ENCODE measurements at places on chromosomes 1 and 21.

DNA sequence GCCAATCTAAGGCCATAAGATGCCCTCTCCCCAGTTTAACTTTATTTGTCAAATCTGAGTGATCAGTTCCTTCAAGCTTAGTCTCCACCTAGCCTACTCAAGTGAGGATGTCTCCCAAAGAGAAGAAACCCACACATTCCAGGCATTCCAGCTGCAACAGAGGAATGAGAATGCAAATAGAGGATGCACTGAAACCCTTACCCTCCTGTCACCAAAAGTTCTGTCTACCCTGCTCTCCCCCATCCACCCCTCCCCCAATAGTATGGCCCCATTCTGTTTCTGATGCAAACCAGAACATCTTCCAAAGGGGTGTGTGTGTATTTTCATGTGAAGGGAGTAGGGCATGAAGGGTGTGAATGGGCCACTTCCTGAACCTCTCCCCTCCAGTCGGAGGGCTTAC, 3.0 kb downstream of the DUSP23 start:
- DNase-seq = no peak

- DNase-seq = no peak
Observed at GRCh38 chr1:108009603-108010195, 44.7 kb upstream of the VAV3 start.

DNA sequence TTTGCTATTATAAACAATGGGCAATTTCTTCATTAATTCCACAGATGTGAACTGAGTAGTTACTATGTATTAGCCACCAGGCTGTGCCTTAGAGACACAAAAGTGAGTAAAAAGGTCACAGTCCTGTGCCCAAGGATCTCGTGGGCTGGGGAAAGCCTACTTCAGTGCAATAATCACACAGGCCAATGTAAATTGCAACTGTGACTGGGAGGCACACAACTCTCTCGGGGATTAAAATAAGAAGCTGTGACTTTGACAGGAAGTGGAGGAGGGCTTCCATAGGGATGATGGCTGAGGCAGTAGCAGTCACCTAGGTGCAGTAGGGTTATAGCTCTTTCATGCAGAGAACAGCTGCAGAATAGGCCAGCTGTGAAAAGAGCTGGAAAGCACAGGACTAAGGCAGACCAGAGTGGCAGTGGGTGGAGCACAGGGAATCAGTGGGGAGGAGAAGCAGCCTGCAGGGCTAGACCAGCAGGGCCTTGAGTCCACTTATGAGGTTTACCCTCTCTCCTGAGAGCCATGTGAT, 121.9 kb downstream of the MAB21L3 start:
- DNase-seq = peak; percentile 31

DNA sequence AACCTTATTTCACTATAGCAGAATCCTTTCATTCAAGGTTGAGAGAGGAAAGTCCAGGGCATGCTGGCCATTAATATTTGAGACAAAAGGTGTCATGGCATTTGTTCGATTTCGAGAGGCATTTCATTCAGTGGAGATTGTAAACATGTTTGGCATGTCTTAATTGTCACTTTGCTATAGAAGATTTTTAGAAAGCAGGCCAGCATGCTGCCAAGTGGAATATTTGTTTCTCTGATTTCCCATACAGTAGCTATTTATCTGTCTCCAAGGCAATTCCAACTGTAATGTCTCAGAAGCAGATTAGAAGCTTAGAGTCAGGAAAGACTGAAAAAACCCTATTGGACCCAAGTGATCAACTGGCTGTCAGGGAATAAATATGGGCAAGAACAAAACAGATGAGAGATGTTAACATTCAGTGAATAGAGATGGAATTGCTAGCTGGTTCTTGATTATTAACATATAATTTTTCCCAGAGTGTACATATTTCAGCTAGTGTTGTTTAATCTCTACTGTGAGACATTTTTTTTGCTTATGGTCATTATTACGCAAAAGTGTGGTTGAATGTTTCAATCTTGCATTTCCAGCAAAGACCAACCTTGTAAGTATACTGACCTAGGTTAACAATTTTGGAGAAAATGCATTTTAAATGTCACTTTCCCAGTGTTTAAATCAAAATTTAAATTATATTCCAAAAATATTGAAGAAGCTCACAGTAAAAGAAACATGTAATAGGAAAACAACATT, 174.6 kb downstream of the KCNK2 start:
- DNase-seq = no peak

GRCh38 chr1:43277116-43277876, 7.5 kb downstream of the TMEM125 start:
- no peak for DNase-seq

DNA sequence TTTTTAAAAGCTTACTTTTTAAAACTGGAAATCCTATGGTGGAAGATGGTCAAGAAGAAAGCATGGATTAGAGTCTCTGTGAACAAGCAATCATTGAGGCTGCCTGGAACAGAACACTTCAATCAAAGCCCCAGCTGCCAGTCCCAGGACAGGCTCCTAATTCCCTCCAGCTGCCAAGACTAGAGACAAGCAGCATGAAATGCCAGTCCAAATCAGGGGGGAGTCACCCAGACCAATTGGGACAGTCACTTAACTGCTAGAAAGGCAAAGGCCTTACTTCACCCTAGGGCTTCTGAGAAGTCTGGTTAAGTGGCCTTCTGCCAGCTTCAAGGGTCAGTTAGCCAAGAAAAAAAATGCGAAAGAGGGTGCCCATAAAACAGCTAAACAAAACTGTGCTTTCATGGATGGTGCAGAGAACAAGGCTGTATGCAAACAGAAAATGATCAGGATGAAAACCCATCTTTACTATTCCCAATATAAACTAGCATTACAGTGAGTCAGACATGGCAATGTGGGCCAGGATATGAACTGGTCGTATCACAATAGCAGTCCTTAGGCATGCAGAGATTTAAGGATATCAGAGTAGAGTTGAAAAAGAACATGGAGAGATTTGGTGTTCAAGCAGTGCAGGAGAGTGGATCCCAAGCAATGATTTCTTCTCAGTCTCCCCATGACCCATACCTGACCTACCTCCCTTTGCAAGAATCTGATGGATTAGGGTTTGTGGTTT, 31.0 kb upstream of the MAN1A2 start:
- no peak for DNase-seq

- DNase-seq = no peak
Observed at GRCh38 chr1:58266242-58266641, 280.3 kb downstream of the OMA1 start.

- no peak for DNase-seq
Observed at GRCh38 chr1:151807131-151807530, 1.9 kb upstream of the LINGO4 start.

DNA sequence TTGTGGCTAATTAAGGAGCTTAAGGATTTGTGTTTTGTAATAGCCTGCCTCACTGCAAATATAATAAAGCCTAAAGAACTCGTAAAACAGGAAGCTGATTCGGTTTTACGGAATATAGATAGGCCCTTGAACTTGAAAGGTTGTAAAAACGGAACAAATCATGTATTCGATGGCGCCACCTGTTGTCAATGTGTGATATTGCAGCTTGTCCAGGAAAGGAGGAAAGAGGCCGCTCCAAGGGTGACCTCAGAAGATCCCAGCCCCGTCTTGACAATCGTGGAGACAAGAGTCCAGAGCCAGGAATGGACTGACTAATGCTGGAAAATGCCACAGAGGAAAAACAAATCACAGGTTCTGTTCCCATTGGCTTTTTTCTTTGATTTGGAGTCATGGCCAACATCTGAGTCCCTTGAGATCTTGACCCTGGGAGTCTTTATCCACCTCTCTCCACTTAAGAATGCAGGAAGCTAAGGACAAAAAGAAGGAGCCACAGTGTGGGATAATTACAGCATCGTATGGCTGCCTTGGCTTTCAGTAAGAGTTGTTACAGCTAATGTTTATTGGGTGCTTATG, 7.0 kb upstream of the IGSF21 start:
- DNase-seq = peak; percentile 55

GRCh38 chr1:9269078-9269501, 23.6 kb upstream of the SPSB1 start:
- DNase-seq = no peak

DNA sequence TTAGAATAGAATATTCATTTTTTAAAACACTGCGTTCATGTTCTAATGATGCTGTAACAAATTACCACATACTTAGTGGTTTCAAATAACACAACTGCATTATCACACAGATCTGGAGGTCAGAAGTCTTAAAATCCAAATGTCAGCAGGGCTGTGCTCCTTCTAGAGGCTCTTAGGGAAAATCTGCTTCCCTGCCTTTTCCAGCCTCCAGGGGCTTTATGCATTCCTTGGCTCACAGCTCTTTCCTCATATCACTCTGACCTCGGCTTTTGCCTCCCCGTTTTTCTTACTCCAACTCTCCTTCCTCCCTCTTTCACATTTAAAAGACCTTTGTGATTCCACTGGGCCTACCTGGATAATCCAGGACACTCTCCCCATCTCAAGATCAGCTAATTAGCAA, 18.6 kb upstream of the FMN2 start:
- no peak for DNase-seq

- no peak for DNase-seq
Observed at GRCh38 chr1:193850745-193851144, 664.3 kb upstream of the B3GALT2 start.

GRCh38 chr1:71492298-71493041, 411.6 kb upstream of the ZRANB2 start:
- DNase-seq = no peak

GRCh38 chr1:226029093-226029496, 30.0 kb upstream of the SDE2 start:
- no peak for DNase-seq

- peak; percentile 94 for DNase-seq
Observed at GRCh38 chr1:151189637-151190445, at the start of gene VPS72. Gene VPS72 (minus strand): TSS chr1:151190197. CDS start chr1:151190121, 76 bp downstream.

DNA sequence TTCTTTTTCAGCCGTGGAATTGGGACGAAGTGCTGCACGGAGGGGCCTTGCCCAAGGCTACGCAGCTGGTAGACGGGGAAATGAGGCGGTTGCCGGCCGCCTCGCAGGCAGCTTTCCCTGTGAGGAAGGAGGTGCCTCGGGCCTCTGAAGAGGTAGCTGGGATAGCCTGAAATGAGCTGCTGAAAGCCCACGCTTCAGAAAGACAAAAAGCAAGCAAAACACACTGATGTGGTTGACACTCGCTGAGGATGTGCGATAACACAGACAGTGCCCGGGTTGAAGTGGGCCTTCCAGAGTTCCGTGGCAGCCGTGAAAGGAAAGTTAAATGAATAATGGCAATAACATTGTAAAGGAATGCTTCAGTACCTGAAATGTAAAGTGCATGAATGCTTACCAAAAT, 47.2 kb downstream of the S1PR1 start:
- no peak for DNase-seq

DNA sequence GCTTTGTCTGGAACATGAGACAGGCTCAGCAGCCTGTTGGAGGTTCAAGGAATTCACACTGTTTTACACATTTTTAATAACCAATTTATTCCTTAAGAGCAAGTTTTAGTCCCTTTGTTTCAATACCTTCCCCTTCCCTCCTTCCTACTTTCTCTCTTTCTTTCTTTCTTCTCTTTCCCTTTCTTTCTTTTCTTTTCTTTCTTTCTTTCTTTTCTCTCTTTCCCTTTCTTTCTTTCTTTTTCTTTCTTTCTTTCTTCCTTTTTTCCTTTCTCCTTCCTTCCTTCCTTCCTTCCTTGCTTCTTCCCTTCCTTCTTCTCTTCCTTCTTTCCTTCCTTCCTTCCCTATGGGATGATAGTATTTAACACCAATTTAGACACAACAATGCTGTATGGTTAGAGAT, 164.2 kb downstream of the CENPF start:
- DNase-seq = no peak

GRCh38 chr1:36522021-36522420, 39.3 kb upstream of the CSF3R start:
- DNase-seq = no peak

DNA sequence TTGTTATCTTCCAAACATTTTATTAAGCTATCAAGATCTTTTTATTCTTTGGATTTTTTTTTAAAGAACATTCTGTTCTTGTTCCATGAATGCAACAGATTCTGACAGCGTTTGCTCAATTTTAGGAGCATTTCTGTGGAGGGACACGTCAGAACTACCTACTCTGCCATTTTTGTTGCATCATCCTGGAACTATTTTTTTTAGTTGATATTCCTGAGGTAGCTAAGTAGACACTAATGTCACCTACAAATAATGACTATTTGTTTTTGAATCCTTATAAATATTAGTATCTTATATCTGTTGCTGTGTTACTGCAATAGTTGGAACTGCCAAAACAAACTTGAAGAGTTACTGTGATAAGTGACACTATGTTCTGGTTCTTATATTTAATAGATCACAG, 57.2 kb downstream of the DNAI4 start:
- no peak for DNase-seq

GRCh38 chr1:74467786-74468377, 44.5 kb downstream of the LRRC53 start:
- no peak for DNase-seq

GRCh38 chr1:109151146-109151990, 37.5 kb downstream of the ELAPOR1 start:
- DNase-seq = no peak

GRCh38 chr1:67647036-67647798, 37.8 kb upstream of the GADD45A start:
- no peak for DNase-seq

DNA sequence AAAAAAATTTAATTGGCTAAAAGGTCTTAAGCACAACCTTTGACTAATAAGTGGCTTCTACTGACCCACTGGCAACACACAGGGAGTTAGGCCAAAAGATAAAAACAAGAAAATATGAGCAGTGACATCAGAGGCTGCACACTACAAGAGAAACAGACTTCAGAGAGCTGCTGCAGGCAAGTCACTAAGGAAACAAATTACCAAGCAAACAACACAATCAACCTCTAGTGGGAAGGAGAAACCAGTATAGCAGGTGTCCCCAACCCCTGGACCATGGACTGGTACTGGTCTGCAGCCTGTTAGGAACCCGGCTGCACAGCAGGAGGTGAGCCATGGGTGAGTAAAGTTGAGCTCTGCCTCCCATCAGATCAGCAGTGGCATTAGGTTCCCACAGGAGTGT, 20.8 kb upstream of the ENSA start:
- DNase-seq = no peak

- DNase-seq = no peak
Observed at GRCh38 chr1:61566177-61566576, 158.8 kb downstream of the TM2D1 start.

- no peak for DNase-seq
Observed at GRCh38 chr1:182667848-182668505, 16.4 kb downstream of the RGS8 start.

GRCh38 chr1:20727746-20728316, 4.7 kb downstream of the SH2D5 start:
- DNase-seq = no peak

GRCh38 chr1:246931549-246932365, at the start of gene AHCTF1:
Gene AHCTF1 (minus strand): TSS chr1:246931948. CDS start chr1:246918370, 13,578 bp downstream.
- peak; percentile 97 for DNase-seq

GRCh38 chr1:157404063-157404501, 148.2 kb downstream of the FCRL5 start:
- DNase-seq = no peak

Measured in DND-41 (cell line).